ENCODE measurements at places on chromosomes 7 and 10.

GRCh38 chr7:44060091-44060947 lies 5.0 kb downstream of the PGAM2 start:
- DNase-seq: no peak

- no peak for DNase-seq
Observed at GRCh38 chr7:52500841-52501240, 534.6 kb upstream of the POM121L12 start.

DNA sequence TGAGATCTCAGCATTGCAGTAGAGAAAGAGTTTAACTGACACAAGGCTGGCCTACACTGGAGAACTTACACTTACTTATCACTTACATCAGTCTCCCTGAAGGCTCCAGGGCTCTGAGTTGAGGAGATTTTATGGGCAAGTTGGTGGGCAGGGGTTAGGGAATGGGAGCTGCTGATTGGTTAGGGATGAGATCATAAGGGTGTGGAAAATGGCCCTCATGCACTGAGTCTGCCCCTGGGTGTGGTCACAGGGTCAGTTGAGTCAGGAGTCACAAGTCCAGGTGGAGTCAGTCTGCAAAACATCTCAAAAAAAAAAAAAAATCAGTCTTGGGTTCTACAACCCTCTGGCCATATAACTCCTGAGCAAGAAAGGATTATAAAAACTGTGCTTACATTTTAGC lies 60.5 kb downstream of the PPP1R17 start:
- no peak for DNase-seq

GRCh38 chr7:98286701-98287485 lies 5.4 kb downstream of the BRI3 start:
- no peak for DNase-seq

- DNase-seq: peak; percentile 39
Observed at GRCh38 chr7:25124465-25125136, 459 bp downstream of the CYCS start.

GRCh38 chr7:2707481-2707880 lies 19.5 kb downstream of the AMZ1 start:
- DNase-seq: no peak

GRCh38 chr10:78899098-78899754 lies 169.5 kb upstream of the ZMIZ1 start:
- no peak for DNase-seq

DNA sequence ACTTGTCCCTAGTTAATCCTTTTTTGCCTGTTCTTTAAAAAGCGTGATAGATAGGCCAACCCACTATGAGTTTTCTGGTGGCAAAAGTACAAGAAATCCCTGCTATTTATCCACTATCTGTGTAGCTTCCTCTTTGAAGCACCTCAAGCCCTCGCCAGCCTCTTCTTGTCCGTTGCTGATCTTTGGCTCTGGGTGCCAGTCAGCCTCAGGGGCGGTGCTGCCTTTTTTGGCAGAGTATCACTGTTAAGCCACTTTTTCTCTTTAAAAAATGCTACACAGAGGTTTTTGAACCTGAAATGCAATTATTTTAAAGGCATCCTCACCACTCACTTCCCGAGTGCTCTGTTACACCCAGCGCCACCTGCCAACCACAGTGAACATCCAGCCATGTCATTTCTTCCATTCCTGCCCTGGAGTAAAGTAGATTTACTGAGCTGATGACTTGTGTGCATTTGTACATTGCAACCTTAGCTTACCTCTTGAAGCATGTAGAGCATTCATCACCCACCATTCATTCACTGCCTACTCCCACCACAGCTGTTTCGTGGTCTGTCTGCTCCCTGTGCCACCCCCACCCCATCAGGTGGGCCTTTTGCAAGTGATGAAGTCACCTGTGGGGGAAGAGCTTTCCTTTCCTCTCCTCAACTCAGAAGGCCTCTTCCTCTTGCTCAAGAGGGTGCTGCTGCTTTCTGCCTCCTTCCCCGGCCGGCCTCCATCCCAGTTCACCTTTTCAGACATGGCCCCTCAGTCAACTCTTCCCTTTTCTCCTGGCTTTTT lies 414.2 kb upstream of the GALNT17 start:
- no peak for DNase-seq

DNA sequence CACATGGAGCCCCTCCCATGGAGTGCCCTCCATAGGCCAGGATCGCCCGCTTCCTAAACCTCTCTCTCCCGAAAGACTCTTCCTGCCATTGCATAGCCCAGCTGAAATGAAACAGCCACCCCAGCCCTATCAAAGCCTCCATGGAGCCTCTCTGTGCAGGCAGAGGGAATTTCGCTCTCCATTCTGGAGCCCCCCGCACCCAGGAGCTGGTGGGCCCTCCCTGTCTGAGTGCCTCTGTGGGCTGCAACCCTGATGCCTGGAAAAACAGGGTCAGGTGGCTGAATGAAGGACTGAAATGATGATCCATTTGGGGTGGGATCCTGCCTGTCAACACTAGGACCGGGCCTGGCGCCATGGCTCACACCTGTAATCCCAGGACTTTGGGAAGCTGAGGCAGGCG lies 106.4 kb downstream of the FAM53B start:
- no peak for DNase-seq

GRCh38 chr7:4742051-4742573 lies 33.3 kb upstream of the AP5Z1 start:
- DNase-seq: peak; percentile 74

- no peak for DNase-seq
Observed at GRCh38 chr7:50446542-50446960, 3.6 kb downstream of the FIGNL1 start.

DNA sequence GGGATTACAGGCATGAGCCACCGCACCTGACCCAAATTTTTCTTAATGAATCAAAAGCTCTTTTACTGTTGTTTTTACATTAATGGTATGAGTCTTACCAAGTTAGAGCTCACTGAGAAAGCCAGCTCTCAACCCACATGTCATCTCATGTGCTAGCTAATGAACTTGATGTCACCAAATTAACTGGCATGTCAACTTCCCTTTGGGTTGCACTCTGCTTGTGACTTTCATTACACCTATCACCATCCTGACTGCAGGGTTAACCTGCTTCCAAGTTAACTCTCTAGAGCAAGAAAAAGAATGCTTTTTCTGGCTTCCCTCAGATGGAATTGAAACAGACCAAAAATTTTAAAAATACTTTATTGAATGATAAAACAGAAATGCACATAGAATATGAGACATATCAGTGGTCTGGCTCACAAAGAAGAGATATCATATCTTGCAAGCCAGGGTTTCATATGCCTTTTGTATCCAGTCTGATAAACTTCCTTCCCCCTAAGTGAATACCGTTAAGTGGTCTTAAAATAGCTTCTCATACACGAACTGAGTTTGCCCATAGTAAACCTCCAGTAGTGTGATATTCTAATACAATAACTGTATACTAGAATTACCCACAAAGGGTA lies 42.9 kb upstream of the TRIM24 start:
- DNase-seq: no peak

DNA sequence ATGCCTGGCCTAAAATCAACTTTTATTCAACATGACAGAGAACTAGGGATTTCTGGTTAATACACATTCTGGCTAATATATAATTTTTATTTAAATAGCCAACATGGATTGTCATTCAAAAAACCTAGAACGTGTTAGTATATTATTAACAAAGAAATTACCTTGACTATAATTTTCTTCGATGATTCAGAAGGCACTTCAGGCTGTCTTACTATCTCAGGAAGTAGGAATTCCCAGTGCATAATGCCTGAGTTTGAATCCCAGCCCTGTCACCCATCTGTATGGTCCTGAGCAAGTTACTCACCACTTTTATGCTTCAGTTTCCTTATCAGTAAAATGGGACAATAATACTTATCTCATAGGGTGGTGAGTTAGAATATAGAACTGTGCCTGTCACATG lies 106.2 kb downstream of the SORCS1 start:
- DNase-seq: no peak

GRCh38 chr7:40463446-40463845 lies 328.6 kb downstream of the SUGCT start:
- no peak for DNase-seq

GRCh38 chr7:157612664-157613561 lies 276.1 kb downstream of the DNAJB6 start:
- DNase-seq: no peak

DNA sequence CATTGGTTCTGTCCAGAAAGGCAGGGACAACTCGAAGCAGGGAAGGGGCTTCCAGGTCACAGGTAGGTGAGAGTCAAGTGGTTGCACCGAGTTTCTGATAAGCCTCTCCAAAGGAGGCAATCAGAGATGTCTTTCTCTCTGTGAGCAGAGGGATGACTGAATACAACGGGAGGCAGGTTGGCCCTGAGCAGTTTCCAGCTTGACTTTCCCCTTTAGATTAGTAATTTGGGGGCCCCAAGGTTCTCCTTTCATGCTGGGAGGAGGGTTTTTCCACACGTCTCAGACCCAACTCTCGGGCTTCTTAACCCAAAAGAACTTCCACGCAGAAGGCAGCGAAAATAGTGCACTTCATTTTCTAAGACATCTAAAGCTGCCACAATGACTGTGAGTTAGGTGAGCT lies 189.6 kb downstream of the MGMT start:
- no peak for DNase-seq

GRCh38 chr7:15461576-15461975 lies 100.2 kb downstream of the AGMO start:
- DNase-seq: no peak

- no peak for DNase-seq
Observed at GRCh38 chr7:4399121-4399520, 283.0 kb upstream of the FOXK1 start.

GRCh38 chr10:69311309-69311708 lies 33.0 kb downstream of the HK1 start:
- DNase-seq: no peak

DNA sequence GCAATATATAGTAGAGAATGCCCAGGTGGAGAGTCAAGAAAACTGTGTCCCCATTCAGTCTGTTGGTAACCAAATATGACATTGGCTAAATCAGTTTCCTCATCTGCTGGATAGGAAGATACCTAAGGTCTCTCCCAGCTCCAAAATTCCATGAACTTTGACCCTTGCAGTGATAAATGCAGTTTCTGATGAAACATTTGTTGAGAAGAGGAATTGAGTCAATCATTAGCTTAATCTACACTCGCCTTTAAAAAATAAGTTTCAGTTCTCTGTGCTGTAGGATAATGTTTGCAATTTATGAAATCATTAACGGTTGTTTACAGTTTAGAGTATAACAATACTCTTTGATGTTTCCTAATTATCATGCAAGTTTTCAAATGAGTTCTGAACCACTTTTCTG lies 38.0 kb upstream of the SLC25A13 start:
- DNase-seq: no peak

GRCh38 chr10:43049081-43049551 lies 27.8 kb upstream of the RET start:
- no peak for DNase-seq

DNA sequence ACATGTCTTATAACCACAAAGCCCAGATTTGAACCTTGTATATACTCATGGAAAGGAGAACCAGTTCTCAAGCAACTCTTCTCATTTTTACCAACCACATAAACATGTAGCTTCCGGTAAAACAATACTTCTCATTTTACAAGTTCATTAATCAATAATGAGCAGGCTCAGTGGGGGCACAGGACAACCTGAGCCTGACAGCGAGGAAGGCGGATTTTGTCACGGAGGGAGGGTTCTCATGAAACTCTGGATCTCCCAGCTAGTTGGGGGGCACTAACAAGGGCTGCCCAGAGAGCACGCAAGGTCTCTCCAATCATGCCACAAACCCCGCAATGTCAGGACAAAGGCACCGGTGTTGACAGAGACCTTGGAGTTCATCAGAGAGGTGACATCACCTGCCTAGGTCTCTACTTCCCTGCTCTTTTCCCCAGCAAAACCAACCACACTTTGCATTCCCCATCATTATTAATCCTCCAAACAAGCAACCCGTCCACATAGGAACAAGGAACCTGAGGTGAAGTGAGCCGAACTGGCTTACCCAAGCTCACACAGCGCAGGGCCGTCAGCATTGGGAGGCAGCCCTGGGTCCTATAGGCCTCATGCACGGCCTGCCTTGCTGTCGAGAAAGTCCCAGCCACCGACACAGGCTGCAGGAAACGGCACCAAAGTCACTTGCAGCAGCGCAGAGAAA lies 192.1 kb upstream of the KLF14 start:
- DNase-seq: no peak

DNA sequence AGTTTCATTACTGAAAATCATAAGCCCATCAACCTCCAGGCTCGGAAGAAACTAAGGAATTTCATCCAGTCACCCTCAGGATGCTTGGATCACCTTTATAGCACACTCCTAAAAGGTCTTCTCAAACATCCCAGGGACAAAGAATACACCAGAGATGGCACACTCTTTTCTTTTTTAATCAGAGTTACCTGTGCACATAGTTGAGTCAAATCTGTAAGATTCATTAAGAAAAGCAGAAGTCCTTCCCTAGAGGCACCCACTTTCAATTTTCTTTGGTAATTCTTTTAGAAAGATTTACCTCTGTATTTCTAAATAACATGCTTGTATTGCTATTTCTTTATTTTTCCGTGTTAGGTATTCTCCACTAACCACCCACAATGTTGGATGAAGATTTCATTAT lies 50.6 kb upstream of the IL6 start:
- DNase-seq: no peak

All from pons (tissue), 1 donor.